ENCODE measurements at places on chromosomes 1 and 21.

GRCh38 chr1:109327285-109327684 is 20.5 kb upstream of the MYBPHL start:
- DNase-seq: no peak

GRCh38 chr1:101187297-101187696 is 49.5 kb upstream of the S1PR1 start:
- no peak for DNase-seq

- DNase-seq: no peak
Observed at GRCh38 chr1:102578804-102579203, 529.5 kb downstream of the COL11A1 start.

DNA sequence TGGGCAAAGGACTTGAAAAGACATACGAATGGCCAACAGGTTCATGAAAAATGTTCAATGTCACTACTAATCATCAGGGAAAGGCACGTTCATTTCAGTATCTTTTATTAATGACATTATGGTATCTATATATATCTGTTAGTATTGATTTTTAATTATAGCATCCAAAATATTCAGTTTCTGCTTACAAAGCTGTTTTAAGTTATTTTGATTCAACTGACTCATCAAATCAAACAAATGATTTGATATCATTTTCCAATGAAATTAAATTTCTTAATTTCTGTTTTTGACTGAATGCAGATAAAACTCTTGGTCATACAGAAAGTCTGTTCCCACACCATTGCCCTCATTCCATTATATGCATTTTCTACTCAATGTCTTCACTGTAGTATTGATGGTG is 315.9 kb downstream of the PDE4B start:
- no peak for DNase-seq

GRCh38 chr1:114105421-114105979 is 48.2 kb downstream of the SYT6 start:
- no peak for DNase-seq

- DNase-seq: no peak
Observed at GRCh38 chr1:184302346-184302745, 84.5 kb upstream of the C1orf21 start.

DNA sequence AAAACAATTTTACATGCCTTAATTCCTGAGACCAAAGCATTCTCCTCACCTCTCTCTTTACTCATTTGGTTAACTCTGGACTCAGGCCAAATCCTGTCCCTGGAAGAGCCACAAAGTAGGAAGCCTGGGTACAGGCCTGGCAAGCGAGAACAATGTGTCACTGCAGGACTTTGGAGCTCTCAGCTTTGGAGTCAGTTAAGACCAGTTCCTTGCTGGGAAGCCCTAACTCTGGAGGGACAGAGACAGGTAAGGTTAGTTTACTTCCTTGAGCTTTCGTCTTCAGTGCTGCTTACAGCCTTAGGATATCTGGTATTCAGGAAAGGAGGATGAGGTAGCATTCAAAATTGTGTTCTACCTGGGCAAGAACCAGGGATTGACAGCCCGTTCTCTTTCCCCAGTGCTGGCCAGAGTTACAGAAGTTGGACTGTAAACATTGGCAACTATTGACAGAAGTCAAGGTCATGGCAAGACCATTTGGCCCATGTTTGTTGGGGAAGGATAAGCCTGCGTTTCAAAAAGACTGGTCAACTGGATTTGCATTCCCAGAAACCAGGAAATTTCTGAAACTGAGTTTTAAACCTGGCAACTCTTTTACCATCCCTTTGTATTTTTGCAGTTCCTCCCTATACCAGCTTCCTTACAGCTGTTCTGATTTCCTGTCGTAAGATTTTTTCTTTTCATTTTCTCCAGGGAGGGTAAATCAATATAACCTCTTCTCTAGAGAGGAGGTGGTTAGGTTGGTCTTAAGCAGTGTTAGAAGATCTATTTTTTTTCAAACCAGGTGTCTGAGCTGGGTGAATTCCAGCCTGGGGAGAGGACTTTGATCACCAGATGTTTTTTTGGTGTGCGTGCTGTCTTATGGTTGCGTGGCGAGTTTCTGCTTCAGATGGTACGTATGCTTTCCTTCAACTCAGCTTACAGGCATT is at the start of gene C4BPB:
Gene C4BPB (plus strand): TSS at position 160 of the 926 bp plus-strand sequence. CDS start 672 bp downstream, at position 832.
- DNase-seq: no peak

- DNase-seq: no peak
Observed at GRCh38 chr21:44952929-44953627, 13.2 kb downstream of the SLX9 start.

DNA sequence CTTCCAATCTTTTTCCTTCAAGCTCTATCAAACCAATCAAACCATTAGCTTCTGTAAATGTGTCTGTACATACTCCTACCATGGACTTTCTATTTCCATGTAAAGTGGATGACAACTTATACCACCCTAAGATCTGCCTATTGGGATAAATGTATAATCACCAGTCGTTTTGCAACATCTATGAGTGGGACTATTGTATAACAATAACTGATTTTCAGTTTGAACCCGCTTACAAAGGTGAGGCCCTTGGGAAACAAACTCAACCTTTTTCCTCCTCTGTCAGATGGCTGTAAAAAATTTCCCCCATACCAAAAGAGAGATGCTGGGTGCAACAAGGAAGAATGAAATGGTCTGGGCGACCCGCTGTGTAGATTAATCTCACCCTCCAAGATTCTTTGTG is 399.1 kb upstream of the ADAMTS5 start:
- no peak for DNase-seq

DNA sequence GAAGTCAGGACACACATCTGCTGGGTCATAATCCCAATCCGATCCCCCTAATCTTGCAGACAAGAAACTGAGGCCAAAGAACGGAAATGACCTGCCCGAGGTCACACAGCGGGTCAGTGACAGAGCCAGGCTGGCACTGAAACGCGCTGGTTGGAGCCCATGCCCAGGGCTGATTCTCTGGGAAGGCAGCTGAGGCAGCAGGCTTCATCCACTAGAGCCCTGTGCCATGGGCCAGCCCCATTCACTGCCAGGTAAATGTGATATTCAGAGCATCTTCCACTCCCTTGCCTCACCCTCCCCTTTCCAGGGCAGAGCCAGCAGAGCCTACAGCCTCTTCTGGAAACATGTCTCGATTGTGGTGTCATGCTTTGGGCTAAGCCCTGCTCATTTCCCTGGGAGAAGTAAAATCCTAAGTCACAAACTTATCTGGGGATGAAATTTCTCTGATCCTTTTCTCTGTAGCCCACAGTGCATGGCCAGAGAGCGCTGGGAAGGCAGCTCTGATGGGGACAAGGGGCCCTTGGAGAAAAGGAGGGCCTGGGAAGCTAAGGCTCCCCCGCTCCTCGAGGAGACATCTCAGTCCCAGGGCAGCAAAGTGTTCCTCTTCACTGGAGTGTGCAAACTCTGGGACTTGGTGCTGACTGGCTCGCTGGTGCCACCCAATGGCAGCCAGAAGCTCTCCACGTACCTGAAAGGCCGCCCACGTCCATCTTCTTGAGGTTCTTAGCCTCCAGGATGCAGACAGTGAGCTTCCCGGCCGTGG is 110.4 kb downstream of the SYT2 start:
- peak; percentile 79 for DNase-seq

DNA sequence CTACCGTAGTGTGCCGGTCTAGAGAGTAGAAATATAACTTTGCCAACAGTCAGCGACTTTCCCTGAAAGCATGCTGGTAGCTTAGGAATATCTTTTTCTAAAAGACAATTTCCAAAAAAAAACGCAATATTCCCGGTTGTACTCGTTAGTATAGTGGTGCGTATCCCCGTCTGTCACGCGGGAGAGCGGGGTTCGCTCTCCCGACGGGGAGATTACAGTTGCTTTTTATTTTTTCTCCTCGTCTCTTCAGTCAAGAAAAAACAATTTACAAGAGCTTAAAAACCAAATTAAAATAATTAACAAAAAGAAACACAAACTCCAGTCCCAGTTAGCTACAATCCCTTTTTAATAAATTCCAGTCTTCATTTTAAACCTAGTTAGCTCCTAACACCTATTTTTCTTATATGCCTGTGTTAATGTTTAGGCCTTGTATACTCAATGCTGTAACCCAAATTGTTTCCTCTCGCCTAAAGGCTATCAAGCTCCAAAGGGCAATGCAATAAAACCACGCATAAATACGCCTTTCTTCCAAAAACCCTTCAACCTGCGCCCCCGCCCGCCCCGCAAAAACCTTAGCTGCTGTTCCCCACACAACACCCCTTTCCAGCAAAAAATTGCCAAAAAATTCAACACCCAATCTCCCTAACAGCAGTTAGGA is 7.8 kb downstream of the HSPA6 start:
- peak; percentile 23 for DNase-seq

- no peak for DNase-seq
Observed at GRCh38 chr1:235239851-235240250, 78.8 kb upstream of the RBM34 start.

DNA sequence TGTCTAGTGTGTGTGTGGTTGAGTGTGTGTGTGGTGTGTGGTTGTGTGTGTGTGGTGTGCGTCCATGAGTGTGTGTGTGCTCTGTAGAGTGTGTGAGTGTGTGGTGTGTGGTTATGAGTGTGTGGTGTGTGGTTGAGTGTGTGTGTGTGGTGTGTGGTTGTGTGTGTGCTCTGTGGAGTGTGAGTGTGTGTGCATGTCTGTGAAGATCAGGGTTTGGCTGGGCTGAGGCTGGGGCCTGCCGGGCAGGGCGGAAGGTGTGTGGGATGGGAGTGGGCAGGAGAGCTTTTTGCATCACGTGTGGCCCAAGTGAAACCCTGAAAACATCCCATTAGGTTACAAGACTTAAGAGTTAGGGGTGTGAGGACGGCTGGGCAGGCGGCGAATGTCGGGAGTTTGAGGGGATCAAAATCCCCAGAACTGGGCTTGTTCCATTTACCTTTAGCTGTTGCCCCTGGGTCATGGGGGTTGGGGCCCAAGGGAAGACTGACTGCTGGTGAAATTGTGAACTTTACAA is 2.9 kb upstream of the FCMR start:
- DNase-seq: no peak

DNA sequence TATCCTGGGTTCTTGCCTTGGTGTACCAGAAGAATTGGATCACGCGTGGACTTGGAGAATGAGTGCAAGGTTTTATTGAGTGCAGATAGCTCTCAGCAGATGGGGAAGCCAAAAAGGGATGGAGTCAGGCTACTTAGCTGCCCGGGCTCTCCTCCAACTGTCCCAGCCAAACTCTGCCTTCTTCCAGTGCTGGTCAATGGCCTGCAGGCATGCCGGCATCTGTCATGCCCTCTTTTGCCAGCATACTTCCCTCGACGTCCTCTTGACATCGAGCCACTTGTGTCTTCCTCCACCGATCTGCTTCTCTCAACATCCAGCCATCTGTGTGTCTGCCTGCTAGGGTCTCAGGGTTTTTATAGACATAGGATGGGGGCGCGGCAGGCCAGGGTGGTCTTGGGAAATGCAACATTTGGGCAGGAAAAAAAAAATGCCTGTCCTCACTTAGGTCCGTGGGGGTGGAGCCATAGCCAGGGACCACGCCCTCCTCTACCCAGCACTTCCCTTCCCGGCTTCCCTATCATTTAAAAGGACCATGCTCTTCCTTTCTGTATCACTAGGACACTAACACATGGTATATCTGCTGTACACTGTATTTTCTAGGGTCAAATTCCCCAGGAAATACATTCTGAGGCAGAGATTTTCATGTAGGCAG is 47.0 kb upstream of the BCAR3 start:
- no peak for DNase-seq

DNA sequence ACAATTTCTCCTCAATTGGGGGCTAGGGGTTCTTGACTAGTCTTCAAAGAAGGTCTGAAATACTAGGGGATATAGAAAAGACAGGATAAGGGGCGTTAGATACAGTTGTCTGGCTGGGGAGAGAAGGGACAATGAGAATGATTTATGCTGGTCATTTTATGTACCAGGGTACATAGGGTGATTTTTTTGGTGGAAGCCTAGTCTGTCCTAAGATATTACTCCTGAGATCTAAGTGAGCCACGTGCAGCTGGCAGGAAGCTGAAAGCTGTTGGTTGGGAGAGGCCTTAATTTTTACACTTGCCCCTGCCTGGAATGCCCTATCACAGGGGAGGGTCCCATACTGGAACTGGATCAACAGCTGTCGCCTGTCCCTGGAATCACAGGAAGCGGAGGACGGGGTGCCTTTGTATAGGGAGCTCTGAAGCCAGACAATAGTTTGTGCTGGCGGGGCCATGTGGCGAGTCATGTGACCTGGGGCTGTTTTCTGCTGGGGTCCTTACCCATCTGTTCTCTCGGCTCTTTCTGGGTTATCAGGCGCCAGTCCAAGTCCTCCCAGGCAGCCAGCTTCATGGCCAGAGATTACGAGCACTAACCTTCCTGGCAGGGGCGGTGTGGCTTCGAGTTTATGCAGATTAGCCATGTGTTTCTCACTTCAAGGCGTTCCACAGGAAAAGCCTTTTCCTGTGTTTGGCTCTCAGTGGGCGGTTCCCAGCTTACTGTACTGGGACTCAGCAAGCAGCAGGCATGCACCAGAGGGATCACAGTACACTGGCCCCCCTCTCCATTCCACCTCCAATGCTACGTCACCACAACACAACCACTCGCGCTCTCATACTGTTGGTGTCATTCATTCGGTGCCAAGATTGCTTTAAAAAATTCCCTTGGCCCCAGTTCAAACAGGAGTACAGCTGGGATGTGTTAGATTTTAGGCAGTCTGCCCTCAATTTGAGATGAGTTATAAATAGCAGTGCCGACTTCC is 27.5 kb downstream of the ARID1A start:
- DNase-seq: peak; percentile 84

DNA sequence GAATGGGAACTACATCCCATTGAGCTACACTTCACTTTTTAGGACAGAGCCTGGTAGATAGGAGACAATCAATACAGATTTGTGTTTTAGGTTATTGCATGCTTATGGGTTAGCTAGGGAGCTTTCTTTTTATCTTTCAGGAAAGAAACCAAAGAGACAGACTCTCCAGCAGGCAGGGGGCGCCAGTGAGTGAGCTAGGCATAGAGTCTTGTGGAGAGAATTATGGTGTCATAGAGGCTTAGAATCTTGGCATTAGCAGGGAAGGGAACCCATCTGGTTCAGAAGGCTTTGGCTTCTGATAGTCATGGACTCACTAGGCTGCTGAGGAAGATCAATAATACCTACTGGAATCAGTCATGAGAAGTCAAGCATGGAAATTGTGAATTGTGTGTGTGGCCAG is at the start of gene SMCP:
Gene SMCP (plus strand): TSS at position 281 of the 400 bp plus-strand sequence. CDS start 6,101 bp downstream, outside the sequence.
- peak; percentile 14 for DNase-seq

DNA sequence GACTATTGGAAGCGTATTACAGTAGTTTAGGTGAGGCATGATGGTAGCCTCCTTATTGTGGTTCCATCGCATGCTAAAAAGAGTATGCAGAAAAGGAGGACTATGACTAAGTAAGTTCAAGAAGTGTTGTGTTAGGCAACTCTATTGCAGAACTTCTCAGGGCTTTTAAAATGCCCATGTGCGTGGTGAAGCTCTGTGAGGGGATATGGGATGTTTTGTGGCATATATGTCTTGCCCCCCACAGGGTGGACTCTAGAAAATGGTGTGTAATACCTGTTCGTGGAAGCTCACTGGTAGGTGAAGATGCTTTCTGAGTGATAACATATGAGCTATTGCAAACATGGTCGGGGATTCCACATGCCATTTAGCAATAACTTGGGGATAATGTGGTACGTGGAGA is 31.7 kb downstream of the MAN1A2 start:
- DNase-seq: no peak

- DNase-seq: no peak
Observed at GRCh38 chr21:28962465-28962864, 30.2 kb downstream of the LTN1 start.

GRCh38 chr1:91557039-91557690 is 56.5 kb downstream of the CDC7 start:
- DNase-seq: no peak

All from K562 (cell line).